Lung microvascular endothelial cell (primary cell): ENCODE measurements at places on chromosomes 6 and 20.

- DNase-seq = peak; percentile 85
Measured at GRCh38 chr6:83270971-83271719, 78.0 kb downstream of the RWDD2A start.

DNA sequence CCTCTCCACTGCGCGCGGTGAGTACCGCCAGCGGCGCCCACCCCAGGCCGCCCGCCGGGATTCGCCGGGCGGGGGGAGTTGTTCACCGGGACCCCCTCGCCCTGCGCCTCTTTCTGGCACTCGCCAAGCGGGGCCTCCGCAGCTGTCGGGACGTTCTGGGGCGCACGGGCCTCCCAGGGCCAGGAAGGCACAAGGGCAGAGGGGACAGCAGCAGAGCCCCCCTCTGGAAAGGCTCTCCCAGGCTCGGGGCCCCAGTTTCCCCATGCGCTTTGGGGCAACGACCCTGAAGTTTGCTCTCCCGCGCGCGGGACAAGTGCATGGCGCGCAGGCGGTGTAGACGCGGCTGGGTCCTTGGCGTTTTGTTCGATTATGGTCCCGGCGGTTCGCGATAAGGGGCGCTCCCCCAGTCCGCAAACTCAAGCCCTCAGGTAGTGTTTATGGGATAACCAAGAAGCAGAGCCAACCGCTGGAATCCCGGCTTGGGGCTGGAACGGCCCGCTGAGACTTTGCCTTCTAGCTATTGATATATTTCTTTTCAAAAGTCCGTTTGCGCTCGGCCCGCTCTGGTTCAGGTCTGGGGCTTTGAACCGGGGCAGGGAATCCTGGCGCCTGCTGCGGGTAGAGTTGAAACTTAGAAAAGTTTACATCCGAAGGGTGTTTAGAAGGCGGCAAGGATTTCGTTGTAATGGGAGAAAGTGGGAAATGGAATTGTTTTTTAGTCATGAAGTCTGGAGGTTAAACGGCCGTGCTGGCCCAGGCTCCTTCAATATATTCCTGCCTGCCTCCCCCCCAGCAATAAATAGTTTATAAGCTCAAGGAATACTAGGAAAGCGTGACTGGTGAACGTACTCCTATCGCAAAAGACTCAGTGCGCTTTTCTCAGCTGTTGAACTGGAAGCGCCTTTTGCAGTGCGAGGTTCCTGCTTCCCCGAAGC is 595 bp downstream of the EYA2 start:
- no peak for DNase-seq

- DNase-seq = no peak
Measured at GRCh38 chr6:28211840-28212509, 13.1 kb upstream of the ZSCAN9 start.

GRCh38 chr6:53483423-53484353 is 61.2 kb downstream of the GCLC start:
- peak; percentile 93 for DNase-seq

DNA sequence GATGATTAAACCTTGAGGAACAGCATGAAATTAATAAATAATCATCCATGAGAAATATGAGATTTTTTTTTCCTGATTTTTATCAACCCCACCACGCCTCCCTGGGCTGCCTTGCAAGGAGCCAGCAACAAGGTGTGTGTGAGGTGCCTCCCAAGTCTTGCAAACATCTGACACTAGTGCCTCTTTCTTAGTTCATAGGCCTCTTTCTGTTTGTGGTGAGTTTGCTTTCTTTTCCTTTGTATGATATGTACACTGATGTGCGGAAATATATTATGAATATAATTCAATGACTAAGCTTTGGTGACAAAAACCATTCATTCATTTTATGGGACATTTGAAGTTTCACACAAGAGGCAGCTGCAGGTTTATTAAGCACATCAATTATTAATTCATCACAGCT is 63.2 kb upstream of the SYNDIG1 start:
- DNase-seq = no peak

DNA sequence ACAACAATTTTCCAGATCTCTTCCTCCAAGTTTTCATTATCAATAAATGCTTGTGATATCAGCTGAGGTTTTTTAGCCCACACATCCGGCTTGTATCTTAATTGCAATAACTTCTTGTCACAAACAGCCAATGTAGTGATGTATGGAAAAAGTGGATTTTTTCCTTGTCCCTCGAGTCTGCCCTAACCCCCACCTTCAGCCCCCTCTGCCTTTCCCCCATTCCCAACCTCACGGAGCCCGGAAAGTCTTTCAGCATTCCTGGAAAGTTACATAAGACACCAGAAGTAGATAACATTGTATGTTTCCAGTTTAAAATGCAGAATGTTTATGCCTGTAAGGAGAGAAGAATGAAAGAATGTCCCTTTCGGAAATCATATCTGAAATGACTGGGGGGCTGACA is 179.2 kb upstream of the PHACTR1 start:
- DNase-seq = peak; percentile 58

DNA sequence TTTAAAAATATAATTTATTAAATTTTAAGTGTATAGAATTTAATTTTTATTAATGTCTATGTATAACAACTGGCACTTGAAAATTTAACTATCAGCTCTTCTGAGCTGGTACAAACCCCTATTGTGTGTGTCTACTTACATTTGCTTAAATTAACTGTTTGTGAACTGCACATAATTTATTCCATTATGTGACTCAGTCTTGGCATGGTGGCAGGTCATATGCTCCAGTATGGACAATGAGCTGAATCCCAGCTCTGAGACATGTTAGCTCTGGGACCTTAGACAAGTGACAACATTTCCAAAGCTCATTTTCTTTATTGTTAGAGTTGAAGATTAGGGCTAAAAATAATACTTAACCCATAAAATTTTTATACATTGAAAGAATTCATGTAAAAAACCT is 526.1 kb upstream of the MARCKS start:
- DNase-seq = no peak

GRCh38 chr20:23668477-23668951 is 20.3 kb downstream of the CST4 start:
- DNase-seq = peak; percentile 67

GRCh38 chr6:39416728-39417127 is 94.2 kb upstream of the KCNK16 start:
- peak; percentile 55 for DNase-seq

DNA sequence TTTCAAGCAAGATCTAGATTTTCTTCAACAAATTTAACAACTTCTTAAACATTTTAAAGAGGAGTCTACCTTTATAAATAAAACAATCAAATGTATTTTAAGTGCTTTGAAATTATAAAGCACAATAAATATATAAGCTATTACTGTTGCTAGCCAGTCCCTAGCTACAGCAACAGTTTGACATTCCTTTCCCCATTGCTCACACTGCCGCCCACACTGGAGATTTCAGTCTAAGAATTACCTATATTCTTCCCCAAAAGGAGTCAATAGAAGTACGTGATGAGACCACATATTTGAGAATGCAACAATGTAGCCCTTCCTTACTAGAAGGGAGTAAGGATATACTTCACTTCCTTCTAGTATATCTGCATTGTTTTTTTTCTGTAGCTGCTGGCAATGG is 65.3 kb upstream of the RNF146 start:
- DNase-seq = no peak

- no peak for DNase-seq
Measured at GRCh38 chr20:32168184-32168910, 39.2 kb downstream of the PLAGL2 start.

DNA sequence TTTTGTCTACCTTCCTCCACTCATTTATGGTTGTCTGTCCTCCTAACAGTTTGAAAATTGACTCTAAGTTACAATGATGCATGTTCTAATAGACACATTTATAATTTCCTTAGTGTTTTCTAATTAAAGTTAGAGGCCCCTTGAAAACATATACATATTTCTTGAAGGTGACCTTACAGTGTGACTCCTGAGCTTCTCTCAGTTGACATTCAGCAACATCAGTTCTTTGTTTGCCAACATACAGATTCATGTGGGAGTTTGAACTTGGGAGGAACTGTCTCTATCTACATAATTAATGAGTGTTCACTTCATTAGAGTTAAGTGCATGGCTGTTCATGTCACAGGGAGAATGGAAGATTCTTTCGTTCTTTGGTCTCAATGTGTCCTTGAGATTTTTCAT is 658.2 kb downstream of the GRIK2 start:
- no peak for DNase-seq

DNA sequence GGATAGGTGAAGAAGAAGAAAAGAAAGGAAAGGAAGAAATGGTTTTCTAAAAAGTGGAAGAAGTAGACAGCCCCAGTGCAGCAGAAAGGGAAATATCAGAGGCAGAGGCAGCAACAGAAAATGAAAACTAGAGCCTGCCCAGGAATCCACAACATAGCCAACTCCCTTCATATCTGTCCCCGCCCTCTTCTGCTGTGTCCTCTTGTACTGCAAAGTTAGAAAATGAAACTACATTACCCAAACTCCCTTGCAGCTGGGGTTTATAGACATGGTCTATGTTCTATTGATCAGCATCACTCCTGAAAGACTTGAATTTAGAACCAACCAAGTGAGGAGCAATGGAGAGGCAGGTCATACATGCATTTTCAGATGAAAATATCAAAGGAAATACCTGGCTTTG is 200.5 kb upstream of the PHACTR1 start:
- DNase-seq = peak; percentile 75

DNA sequence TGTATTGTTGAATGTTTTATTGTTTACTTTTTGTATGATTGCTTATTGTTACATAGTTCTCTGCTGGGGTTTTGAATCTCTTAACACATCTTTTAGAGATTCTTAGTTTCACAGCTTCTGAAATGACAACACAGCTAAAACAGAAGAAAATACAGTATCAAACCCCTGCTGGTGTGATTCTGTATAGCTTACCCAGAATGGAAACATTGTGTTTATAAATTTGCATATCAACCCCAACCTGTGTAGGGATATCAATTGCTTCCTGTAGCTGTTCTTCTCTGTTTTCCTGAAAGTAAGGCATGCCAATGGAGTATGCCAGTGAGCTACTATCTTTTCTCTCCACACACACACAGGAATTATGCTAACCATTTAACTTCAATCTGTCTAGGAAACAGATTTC is 64.3 kb upstream of the ID4 start:
- DNase-seq = no peak

GRCh38 chr20:21125072-21125848 is 622 bp upstream of the KIZ start:
- DNase-seq = peak; percentile 48
